ENCODE measurements at places on chromosomes 5 and 9.
A peak's percentile ranks its signal among the peaks of the same experiment; 100 is the strongest.

DNA sequence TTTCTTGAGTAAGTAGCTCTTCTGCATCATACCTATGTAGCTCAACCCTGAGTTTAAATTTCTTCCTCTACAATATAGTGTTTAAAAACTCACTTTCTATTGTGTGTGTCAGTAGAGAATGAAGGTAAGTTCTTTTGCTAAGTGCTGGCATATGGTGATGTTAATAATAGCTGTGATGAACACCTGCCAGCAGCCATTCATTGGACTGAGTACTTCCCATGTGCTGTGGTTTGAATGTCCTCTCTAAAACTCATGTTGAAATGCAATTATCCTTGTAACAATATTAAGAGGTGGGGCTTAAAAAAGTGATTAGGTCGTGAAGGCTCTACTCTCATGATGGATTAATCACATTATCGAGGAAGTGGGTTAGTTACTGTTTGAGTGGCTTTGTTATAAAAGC, 645.2 kb upstream of the RGMB start:
- no peak for DNase-seq

DNA sequence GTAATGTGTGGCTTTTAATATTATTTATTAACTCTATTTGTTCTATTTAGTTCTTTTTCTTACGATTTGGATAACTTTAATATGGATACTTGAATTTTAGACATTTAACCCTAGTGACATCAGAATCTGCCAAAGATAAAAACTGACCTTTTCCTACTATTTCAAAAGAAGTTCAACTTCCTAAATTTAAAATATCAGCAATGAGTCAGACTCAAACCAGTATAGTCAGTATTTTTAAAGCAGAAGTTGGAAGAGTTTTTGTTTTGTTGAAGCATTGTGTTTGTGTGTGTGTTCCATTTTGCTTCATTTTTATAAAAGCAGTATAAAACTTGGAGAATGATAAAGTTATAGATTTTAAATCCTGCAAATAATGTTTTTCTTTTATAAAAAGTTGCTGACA, 251.8 kb upstream of the RASA1 start:
- no peak for DNase-seq

GRCh38 chr9:112364761-112365160, 15.1 kb upstream of the HSDL2 start:
- DNase-seq = no peak

- DNase-seq = no peak
These were observed 125.3 kb upstream of the CDKN2B start for GRCh38 chr9:22134390-22134789.

DNA sequence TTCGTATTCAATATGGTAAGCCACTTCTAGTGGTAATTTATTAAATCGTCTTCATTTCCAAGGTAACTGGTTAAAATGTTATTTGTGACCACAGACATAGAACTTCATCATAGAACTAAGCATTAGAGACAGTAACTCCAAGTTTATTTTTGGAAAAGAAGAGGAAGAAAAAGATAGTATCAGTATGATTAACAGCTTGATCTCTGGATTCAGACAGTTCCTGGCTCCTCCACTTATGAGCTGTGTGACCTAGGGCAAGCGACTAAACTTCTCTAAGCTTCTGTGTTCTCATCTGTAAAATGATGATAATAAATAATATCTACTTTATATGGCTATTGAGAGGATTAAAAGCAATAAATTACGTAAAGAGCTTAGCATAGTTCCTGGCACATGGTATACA, 29.8 kb upstream of the TNPO1 start:
- DNase-seq = no peak

GRCh38 chr9:132878695-132879456, at the start of gene SPACA9:
Gene SPACA9, plus strand, starts transcription at chr9:132878898. Its CDS starts 5,050 bp downstream, at chr9:132883948.
- no peak for DNase-seq

GRCh38 chr9:4172731-4173130, 127.1 kb downstream of the GLIS3 start:
- DNase-seq = no peak

- DNase-seq = no peak
These were observed 24.4 kb upstream of the MLLT3 start for GRCh38 chr9:20646656-20647055.

DNA sequence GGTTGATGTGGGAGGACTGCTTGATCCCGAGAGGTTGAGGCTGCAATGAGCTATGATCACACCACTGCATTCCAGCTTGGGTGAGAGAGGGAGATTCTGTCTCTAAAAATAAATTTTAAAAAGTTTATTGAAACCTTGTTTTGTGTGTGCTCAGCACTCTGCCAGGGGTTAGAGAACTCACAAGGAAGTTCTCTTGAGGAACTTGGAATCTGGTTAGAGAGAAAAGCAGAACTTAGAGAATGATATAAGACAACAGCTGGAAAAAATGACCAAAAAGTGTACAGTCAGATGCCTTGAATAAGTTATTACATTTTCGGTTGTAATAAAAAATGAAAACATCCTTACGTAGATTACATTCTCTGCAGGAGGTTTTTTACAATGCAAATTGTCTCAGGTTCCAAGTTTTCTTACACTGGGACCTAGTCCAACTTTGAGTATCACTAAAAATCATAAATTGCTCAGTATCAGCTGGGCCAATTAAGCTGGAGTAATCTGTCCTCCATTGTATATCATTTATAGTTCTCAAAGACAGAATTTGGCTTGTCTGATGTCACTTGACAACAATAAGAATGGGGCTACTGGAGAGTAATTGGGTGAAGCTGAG, 21.7 kb upstream of the TENT2 start:
- peak; percentile 10 for DNase-seq

DNA sequence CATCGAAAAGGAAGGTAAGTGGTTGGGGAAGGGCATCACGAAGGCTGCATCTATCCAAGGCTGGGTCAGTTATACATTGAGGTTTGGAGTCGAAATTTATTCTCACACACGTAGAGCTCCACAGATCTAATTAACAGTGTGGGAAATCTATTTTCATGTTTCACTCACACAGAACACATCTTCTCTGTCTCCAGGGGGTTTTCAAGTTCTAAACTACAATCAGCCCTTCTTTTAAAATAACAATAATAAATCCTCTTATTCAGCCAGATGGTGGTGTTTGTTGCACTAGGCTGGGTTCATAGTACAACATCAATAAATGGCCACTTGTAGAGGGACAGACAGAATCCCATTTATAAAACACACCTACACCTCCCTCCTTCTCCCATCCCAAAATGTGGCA, 174.5 kb upstream of the KLF9 start:
- DNase-seq = no peak

DNA sequence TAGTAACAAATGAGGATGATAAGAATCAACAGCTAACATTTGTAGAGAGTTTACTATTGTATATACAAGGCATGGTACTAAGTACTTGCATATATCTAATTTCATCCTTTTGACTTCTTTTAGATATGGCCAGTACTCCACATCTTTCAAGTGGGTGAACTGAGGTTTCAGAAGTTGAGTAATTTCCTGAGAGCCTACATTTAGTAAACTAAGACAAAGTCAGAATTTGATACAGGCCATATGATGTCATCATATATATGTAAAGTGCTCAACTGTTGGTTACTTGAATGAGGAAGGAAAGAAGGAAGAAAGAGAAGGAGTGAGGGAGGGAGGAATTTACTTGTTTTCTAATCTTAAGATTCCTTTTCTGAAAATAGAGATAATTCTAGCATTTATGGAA, 52.8 kb downstream of the GRIA1 start:
- DNase-seq = no peak

- DNase-seq = no peak
These were observed 40.9 kb downstream of the SEC61B start for GRCh38 chr9:99262949-99263418.

DNA sequence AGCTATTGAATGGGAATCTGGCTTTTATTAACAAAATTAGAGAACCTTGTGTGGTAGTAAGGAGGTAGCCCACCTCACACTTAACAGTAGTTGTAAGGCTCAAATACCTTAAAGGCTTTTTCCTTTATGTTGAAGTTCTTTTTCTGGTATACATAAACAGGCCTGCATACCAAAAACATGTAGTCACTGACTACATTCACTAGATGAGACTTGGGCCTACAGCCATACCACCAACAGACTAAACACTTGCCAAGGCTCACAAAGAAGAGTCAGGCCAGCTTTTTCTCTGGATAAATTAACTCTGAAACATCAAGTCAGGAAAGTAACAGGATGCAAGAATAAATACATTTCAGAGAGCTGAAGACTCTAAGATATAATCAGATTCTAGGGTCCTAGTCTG, 78.6 kb upstream of the MPDZ start:
- no peak for DNase-seq

GRCh38 chr5:116137544-116138378, 52.9 kb downstream of the COMMD10 start:
- DNase-seq = peak; percentile 26

DNA sequence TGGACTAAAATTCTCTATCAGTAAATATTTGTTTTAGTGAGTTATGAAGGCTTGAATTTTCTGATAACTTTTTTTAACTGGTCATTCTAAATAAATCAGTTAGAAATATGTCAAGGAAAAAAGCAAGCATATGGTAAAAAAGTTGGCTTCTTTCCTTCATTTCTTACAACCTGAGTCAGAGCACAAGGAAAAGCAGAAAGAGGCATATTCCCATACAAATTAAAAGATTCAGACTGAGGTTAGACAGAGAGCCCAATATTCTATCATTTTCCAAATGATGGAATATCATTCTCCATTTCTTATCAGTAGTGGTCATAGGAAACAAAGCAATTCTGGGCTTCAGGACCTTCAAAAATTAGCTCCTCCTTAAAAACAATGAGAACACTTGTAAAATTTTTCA, 732.1 kb downstream of the MAT2B start:
- DNase-seq = no peak

- DNase-seq = peak; percentile 16
These were observed 40.0 kb upstream of the ARSB start for GRCh38 chr5:79025054-79025472.

- DNase-seq = peak; percentile 54
These were observed 298.4 kb upstream of the PRDM9 start for GRCh38 chr5:23208959-23209431.

DNA sequence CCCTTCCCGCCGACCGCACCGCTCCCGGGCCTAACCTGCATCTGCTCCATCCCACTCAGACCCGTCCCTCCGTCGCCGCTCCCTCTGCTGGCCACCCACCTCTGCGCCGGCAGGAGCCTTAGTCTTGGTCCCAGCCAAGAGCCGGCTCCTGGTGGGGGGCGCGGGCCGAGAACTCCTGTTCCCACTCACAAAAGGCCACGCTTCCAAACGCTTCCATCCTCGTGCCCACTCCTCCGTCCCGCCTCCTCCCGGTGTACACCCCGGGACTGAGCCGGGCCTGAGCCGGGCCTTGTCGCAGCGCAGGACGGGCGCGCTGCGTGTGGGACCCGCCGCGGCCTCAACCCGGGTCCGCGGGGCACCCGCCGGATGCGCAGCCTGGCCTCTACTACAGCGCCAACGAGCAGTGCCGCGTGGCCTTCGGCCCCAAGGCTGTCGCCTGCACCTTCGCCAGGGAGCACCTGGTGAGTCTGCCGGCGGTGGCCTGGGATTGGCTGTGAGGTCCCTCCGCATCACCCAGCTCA, 7.5 kb downstream of the ADAMTS13 start:
- no peak for DNase-seq

- DNase-seq = no peak
These were observed 41.2 kb upstream of the COL5A1 start for GRCh38 chr9:134600371-134600770.

GRCh38 chr5:1295650-1296037, 776 bp upstream of the TERT start:
- no peak for DNase-seq

- no peak for DNase-seq
These were observed 69.3 kb downstream of the SNX30 start for GRCh38 chr9:112819635-112820496.

GRCh38 chr5:40688127-40688761, 8.5 kb downstream of the PTGER4 start:
- DNase-seq = peak; percentile 69

DNA sequence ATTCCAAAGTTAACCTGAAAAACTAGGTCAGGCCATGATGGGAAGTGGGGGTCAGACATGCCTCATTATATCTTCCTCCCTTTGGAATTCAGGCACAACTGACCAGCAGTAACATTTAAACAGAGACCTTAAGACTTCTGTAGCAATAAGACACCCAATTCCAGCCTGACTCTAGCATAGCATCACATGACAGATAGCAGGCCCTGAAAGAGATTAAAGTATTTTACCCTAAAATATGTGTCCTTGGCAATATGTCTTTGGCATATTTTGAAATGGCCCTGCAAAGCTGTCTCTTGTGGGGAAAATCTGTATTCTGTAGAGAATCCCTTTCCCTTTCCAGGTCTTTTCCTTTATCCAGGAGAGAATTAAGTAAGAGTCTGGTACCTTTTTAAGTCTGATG, 34.3 kb downstream of the S1PR3 start:
- no peak for DNase-seq

DNA sequence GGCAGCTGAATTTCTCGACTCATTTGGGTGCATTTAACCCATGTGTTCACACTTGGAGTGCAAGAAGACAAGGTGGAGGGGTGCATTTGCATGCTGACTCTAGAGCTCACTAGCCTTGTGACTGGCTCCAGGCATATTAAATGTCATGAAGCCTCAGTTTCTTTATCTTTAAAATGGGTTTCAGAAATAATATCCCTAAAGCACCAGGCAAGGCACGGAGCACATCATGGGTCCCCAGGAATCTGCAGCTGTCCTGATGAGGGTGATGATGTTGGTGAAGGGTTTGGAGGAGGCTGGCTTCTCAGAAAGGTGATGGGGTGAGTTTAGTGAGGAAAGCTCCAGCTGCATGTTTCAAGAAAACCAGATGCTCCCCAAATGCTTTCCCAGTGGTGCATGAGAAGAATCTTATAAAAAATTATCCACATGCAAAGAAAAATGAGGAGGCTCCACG, 14.8 kb downstream of the STC2 start:
- no peak for DNase-seq

DNA sequence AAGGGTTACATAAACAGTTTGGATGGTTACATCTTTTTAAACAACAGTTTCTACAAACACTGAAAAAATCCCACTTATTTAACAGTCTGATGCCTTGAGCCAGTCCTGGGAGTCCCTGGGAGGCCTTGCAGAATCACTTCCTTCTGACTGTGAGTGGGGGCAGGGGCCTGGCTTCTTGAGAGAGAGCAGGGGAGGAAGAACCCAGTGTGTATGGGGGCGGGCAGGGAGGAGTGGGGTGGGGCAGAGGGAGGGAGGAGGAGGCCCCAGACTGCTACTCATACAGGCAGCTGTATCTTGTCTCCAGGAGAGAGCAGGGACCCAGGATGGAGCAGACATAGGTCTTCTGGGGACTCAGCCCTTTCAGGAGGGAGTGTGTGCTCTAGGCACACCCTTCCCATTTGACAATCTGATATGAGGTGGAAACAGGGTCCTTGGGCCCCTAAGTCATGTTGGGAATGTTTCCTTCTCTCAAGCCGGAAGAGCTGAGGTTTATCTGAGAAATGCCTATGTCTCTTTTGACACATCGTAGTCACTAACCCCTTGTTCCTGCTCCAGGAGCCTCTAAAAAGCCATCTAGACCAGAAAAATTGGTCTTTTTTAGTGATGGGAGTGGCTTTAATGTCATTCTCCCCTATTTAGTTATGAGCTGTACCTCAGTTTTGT, 52.8 kb downstream of the IRF1 start:
- peak; percentile 71 for DNase-seq
